ENCODE measurements at places on chromosomes 4 and X. TPM values are rescaled to one million over a fixed set of nuclear protein-coding genes. Genes with fewer than 3 reads are reported as not detected.

- peak; percentile 69 for DNase-seq
Observed at GRCh38 chr4:153555730-153556434, 89.7 kb downstream of the TMEM131L start.

AWAT2 gene
- not detected for polyA plus RNA-seq

DNA sequence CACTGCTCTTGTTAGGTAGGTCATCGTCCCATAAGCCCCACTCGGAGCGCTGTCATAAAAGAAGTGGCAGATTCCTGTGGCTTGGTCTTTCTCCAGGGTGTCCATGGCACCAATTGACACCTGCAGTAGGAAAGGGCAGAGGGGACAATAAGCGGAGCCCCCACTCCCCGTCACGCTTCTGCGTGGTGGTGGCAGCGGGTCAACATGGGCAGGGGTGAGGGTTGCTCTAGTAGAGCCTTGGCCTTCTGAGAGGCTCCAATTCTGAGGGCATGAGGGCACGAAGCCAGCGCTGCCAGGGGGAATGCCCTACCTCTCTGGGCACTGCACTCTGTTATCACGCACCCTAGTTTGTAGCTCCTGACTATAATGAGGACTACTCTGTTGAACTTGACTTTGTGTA lies 90.4 kb downstream of the PHKA2 start:
- DNase-seq = no peak

- DNase-seq = no peak
Observed at GRCh38 chr4:189436207-189436606, 504.5 kb upstream of the FRG1 start.

DNA sequence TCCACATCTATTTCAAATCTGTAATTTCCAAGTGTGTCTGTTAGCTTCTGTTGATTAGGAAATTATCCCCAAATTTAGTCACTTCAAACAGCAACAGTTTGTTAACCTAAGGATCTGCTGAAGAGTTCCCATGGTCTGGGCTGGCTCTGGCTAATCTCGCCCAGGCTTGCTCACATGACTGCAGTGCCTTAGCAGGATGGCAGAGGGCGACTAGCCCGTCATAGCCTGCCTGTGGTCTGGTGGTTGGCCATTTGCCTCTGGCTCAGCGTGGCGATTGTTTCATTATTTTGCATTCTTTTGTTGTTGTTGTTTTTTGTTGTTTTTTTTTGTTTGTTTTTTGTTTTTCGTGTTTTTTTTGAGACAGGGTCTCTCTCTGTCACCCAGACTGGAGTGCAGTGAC lies 264.0 kb downstream of the TRIML1 start:
- DNase-seq = no peak

DNA sequence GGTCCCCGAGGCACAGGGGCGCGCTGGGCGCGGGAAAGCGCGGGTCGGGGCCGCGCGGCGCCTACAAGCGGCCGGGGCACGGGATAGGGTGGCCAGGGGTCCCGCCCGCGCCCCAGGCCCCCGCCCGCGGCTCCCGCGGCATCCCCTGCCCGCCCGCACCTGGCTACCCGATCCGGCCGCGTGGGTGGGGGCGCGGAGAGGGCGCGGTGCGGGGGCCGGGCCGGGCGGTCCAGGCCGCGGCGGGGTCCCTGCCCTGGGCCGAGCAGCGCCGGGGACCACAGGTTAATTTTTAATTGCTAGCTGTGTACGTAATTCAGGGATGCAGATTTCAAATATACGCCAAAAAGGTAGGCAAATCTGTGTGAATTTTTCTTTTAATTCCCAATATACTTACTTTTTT lies 44.3 kb upstream of the FAM47C start:
- no peak for DNase-seq

HERC5 gene
- 0.69 TPM for polyA plus RNA-seq

DNA sequence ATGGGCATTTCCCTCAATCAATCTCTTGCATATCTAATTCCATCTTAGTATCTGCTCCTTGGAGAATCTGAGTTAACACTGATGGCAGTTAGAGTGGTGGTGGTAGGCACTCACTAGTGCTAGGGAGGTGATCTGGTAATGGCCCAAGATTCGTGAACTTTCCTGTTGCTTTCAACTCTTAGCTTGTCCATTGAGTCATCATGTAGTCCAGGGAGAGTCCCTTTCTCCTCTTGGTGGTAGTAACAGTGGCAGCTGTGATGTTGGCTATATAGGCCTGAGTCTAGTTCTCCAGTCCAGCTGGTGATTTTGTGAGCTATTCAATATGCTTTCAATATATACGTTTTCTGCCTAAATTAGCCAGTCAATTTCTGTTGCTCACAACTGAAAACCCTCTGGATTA lies 7.0 kb upstream of the XKRX start:
- no peak for DNase-seq

DNA sequence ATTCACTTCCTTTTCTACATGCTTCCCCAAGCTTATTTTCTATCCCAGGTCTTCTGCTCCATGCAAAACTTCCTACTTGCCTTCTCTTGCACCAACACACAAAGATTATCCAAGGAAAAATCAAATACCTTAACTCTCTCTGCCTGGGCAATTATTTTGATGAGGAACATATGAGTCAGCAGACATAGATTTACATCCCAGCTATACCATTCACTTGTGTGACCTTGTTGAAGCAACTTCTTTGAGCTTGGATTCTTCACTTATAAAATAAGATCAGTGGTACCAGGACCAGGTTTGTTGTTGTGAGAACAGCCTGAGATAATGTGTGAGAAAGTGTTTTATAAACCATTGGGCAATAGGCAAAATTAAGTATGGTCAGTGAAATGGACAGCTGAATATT lies 39.1 kb upstream of the TMEM192 start:
- no peak for DNase-seq

CUL4B gene
- polyA plus RNA-seq = 6.5 TPM

- no peak for DNase-seq
Observed at GRCh38 chr4:84089652-84090437, 409.2 kb downstream of the NKX6-1 start.

HSFX4 gene
- not detected for polyA plus RNA-seq

DNA sequence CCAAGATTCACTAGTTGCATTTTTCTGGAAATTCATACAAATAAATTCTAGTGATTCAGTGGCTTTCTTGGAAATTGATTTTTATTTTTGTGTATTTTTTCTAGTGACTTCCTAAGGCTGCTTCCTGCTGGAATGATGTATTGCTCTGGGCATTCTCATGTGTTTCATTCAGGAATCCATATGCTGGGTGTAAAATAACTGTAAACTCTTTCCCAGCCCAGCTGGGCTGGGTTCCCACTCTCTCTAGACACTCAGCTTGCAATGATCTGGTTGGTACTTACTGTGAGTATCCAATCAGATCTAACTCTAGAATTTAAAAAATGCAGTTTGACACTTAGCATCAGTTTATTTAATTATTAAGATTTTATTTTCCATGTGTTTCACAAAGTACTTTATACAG lies 882.2 kb downstream of the STIM2 start:
- no peak for DNase-seq

DNA sequence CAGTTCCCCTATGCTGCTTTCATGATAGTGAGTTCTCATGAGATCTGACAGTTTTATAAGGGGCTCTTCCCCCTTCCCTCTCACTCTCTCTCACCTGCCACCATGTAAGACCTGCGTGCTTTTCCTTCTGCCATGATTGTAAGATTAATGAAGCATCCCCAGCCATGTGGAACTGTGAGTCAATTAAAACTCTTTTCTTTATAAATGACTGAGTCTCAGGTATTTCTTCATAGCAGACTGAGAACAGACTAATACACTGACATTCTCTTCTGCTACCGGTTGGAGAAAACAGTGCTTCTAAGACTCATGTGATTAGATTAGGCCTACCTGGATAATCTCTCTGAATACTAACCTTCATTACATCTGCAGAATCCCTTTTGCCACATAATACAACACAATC lies 45.4 kb upstream of the TRPC5OS start:
- no peak for DNase-seq

Measured in psoas muscle (tissue), 8 donors.